Activated CD4-positive, alpha-beta T cell treated with anti-CD3 and anti-CD28 coated beads, Interleukin-2, amount 10 ng/mL, durations not matched to agents 7 days and 5 days (primary cell): ENCODE measurements at places on chromosomes 7 and 10. TPM values are rescaled to one million over a fixed set of nuclear protein-coding genes. Genes with fewer than 3 reads are reported as not detected.

DNA sequence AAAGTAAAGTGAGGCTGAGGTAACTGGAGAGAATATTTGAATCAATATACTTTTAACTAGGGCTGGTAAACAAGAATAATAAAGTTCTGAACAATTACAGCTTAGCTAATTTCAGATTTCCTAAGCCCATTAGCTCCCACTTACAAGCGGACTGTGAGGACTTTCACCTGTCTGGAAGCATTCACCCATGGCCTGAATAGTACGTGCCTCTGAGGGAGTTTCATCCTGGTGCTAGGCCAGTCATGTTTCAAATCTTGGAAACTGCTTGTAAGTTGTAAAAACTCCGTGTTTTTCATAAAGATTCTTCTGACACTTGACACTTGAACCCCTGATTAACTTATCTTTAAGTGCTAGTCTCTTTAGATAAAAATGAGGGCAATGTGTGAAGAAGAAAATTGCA lies 975.2 kb upstream of the GHITM start:
- no peaks in the 10 kb centered on the region for H3K4me1 ChIP-seq
- DNase-seq: no peak
- no peak overlapping the region for H3K4me3 ChIP-seq
- no peak overlapping the region for H3K27ac ChIP-seq
- H3K27me3 ChIP-seq: no peaks in the 10 kb centered on the region

- peaks cover 5% of the 10 kb centered on the region for H3K36me3 ChIP-seq
- peaks cover 29% of the 10 kb centered on the region for H3K4me1 ChIP-seq
- DNase-seq: no peak
- H3K27me3 ChIP-seq: no peaks in the 10 kb centered on the region
Observed at GRCh38 chr7:113120647-113121046, 2.3 kb upstream of the SMIM30 start.

GRCh38 chr10:57891201-57892006 lies 376.3 kb downstream of the IPMK start:
- H3K4me3 ChIP-seq: no peak overlapping the region
- no peaks in the 10 kb centered on the region for H3K4me1 ChIP-seq
- DNase-seq: no peak

GRCh38 chr10:107984581-107984980 lies 820.1 kb upstream of the SORCS1 start:
- no peak for DNase-seq
- no peak overlapping the region for H3K4me3 ChIP-seq
- no peaks in the 10 kb centered on the region for H3K27me3 ChIP-seq
- H3K27ac ChIP-seq: no peak overlapping the region
- H3K36me3 ChIP-seq: no peaks in the 10 kb centered on the region

DNA sequence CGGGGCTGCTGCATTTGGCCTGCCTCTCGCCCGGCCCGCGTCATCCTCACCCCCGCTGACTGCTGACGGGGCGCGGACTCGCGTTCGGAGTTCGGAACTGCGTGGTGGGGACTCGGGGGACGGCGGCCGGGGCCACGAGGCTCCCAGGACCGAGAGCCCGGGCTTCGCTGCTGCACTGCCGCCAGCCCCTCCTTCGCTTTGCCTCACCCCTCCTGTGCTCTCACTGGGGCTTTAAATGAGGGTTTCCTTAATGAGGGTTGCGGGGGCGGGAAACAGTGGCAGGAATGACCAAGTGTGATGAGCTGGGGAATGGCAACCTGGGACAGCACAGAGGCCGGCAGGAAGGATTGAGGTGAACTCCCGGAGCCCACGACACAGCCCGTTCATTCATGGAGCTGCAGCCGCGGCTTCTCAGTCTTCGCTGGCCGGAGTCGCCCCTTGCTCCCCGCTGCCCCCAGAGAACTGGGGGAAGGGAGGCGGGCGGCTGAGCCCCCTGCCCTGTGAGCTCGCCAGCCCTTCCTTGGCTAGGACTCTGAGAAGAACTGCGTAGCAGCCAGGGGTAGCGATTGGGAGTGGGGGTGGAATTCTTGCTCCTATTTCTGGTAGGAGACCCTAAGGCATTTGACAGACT lies 1.5 kb upstream of the LRRC4 start:
- peaks cover 9% of the 10 kb centered on the region for H3K4me1 ChIP-seq
- H3K36me3 ChIP-seq: peaks cover 15% of the 10 kb centered on the region
- no peak for DNase-seq
- H3K4me3 ChIP-seq: no peak overlapping the region

GRCh38 chr7:36188906-36189305 lies 35.9 kb downstream of the EEPD1 start:
- no peak overlapping the region for H3K4me3 ChIP-seq
- no peaks in the 10 kb centered on the region for H3K27me3 ChIP-seq
- H3K4me1 ChIP-seq: no peaks in the 10 kb centered on the region
- DNase-seq: no peak
- H3K36me3 ChIP-seq: no peaks in the 10 kb centered on the region

DNA sequence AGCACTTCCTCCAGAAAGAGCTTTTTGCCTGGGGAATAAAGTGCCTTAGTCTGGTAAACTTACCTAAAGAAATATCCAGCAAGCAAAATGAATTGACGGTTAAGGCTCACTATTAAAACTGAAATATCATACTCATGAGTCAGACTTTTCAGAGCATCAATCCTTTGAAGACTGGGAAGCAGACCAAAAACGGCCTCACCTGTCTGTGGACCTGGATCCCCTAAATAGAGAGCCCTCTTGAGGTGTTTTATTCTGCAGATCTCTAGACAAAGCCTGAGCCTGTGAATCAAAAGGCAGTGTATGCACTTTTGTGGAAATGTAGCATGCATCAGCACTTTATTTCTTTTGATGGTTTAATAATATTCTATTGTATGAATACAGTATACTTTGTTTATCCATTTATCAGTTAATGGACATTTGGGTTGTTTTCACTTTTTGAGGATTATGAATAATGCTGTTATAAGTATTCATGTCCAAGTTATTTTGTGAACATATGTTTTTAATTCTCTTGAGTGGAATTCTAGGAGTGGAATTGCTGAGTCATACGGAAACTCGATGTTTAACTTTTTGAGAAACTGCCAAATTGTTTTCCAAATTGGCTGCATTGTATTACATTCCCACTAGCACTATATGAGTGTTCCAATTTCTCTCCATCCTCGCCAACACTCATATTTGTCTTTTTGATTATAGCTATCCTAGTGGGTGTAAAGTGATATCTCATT lies 449.0 kb upstream of the IGFBP3 start:
- no peak overlapping the region for H3K27ac ChIP-seq
- no peaks in the 10 kb centered on the region for H3K4me1 ChIP-seq
- H3K27me3 ChIP-seq: no peaks in the 10 kb centered on the region
- no peak for DNase-seq

DNA sequence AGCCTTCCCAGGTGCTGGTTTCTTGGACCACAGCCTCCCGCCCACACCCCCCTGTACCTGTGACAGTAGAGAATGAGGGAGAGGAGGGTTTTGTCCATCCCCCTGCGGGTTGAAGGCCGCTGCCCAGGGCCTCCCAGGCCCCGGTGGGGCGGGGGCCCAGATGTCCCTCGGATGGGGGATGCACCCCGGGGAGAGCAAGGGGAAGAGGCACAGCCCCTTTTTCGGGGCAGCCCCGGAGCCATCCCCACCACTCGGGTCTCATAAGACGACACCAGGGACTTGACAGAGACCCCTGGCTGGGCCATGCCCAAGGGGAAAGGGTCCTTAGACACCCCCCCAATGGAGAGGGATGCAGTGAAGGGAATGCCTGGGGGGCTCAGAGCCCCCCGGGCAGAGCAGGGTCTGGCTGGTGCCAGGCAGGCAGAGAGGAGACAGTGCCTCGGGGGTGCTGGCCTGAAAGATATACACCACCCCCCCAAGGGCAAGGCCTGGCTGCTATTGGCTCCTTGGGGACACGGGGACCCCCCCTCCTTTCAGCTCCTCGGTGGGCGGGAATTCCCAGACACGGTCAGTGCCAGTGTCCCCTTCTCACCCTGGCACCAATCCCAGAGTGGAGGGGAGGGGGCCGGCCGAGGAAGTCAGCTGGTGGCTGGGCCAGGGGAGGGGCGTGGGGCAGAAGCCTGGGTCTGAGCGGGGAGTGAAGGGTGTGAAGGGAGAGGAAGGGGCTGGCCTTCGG lies 3.7 kb upstream of the SPACDR start:
- H3K4me3 ChIP-seq: no peak overlapping the region
- no peaks in the 10 kb centered on the region for H3K27me3 ChIP-seq
- H3K36me3 ChIP-seq: peaks cover 24% of the 10 kb centered on the region
- peak overlapping the region; percentile 31 for H3K27ac ChIP-seq

DNA sequence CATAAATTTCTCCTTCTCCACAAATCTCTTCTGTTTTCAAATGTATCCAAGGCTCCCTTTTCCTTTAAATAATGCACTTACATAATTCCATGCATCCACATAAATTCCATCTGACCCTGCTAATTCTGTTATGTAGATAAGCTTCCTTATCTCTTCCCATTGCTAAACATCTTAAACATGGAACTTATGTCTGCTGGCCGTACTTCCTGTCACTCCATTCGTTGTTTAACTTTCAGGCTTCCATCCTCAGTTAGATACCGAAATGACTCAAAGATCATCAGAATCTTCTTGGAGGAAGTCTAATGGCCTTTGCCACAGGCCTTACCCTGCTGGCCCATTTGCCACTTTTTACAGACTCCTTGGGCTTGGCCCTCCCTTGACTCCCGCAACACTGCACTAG lies 330.9 kb downstream of the GFRA1 start:
- no peak overlapping the region for H3K4me3 ChIP-seq
- H3K36me3 ChIP-seq: no peaks in the 10 kb centered on the region
- no peak for DNase-seq
- H3K27me3 ChIP-seq: no peaks in the 10 kb centered on the region
- H3K4me1 ChIP-seq: no peaks in the 10 kb centered on the region

DNA sequence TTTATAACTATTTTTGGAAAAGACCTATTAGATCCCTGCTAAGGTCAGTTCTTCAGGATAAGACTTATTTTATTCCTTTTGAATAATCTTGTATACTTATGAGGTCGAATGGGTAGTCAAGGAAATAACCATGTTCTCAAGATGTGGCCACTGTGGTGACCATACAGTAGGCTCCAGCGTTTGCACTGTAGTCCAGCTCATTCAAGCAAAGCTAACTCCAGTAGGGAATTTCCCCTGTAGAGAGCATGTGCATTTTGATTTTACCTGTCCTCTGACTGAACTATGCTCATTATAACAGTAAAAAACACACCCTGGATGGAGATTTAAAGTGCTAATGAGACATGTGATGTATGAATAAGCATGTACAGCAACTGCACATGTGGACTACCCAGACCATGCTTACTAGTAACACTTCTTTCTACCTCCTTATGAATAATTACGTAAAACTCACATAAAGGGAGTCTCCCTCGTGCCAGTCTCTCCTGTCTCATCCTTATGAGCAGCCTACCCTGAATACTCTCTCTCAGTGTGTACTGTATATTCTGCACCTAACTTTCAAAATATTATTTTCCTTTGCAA lies 32.4 kb upstream of the SEMA3E start:
- H3K4me3 ChIP-seq: no peak overlapping the region
- no peak for DNase-seq
- H3K27me3 ChIP-seq: no peaks in the 10 kb centered on the region
- no peak overlapping the region for H3K27ac ChIP-seq
- H3K36me3 ChIP-seq: no peaks in the 10 kb centered on the region
- no peaks in the 10 kb centered on the region for H3K4me1 ChIP-seq

DNA sequence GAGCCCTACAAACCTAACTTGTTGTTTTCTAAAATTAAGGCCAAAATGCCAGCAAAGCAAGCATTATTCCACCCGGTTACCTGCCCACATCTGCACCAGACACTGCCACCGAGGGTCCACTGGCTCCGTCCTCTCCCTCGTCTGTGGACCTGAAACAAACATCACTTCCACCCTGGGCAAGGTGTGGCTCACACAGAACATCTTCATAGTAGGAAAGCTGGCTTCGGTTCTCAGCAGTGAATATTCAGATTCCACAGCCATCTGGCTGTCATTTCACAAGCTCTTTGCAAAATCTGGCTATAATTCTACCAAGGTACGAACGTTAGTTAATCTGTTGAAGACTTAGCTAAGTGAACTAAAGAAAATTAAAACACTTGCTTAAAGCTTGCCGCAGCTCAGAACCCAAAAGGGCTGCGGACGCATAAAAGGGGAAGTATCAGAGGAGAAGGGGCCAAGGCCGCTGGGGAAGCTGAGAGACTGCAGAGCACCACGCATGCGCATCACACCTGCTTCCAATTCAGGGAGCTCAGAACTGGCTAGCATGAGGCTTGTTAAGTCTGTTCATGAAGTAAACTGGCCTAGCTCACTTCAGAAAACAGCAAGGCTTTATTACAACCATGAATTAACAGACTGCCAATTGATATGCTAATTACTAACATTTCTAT lies 46.1 kb downstream of the PTPRN2 start:
- H3K27me3 ChIP-seq: no peaks in the 10 kb centered on the region
- no peak overlapping the region for H3K4me3 ChIP-seq
- H3K36me3 ChIP-seq: no peaks in the 10 kb centered on the region
- no peaks in the 10 kb centered on the region for H3K4me1 ChIP-seq
- DNase-seq: peak; percentile 11

- no peak overlapping the region for H3K4me3 ChIP-seq
- no peaks in the 10 kb centered on the region for H3K27me3 ChIP-seq
- no peaks in the 10 kb centered on the region for H3K36me3 ChIP-seq
- no peak for DNase-seq
- peaks cover 20% of the 10 kb centered on the region for H3K4me1 ChIP-seq
- H3K27ac ChIP-seq: no peak overlapping the region
Observed at GRCh38 chr7:131225619-131226513, 101.8 kb upstream of the MKLN1 start.

DNA sequence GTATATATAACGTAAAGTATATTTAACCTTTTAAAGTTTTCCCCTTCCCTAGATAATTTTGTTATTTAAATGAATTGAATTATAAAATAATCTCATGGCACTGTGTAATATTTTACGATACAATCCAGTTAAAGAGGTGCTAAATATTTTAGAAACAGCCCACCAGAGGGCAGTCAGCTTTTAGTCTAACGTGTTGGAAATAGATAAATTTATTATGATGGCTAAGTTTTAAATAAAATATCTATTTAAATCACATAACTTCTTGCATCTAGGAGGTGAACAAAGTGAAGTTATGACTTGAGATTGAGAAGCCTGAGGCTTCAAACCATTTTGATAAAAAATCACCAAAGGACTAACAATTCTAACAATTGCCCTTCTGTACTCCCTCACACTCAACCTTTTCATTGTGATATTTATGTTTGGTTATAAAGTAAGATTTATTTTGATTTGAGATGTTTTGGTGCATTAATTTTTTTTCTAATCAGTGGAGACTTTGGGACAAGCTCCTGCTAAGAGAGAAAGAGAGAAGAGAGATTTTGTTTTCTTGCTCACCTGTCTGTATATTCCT lies 171.5 kb upstream of the SP4 start:
- peaks cover 52% of the 10 kb centered on the region for H3K27me3 ChIP-seq
- no peak overlapping the region for H3K4me3 ChIP-seq
- peaks cover 2% of the 10 kb centered on the region for H3K36me3 ChIP-seq
- H3K27ac ChIP-seq: no peak overlapping the region
- DNase-seq: peak; percentile 53

FOXI2 gene
- not detected for total RNA-seq

HUS1 gene
- 39.4 TPM for total RNA-seq

PBLD gene
- total RNA-seq: 1.6 TPM
